Ascending aorta (tissue), 2 donors: ENCODE measurements at places on chromosomes 3 and 15.

DNA sequence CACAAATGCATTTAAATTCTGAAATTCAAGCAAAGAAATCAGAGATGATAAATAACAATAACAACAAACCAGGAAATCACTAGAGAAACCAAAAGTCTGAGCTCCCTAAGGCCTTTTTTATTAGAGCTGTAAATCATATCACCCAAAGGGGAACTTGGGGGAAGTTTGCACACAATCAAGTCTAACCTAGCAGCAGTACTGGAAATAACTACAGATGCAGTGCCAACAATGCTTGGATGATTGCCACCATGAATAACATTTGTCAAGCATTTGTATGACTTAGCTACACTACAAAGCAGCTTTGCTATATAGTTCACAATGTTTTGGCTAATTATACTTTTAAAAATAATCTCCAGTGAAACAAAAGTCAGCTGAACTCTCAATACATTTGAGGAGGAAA lies 27.8 kb downstream of the SHQ1 start:
- no peak for DNase-seq

- DNase-seq, result no peak
Observed at GRCh38 chr15:81982808-81983207, 63.0 kb downstream of the MEX3B start.

- no peak for DNase-seq
Observed at GRCh38 chr15:22253676-22254408, 173.5 kb downstream of the OR4M2 start.

- DNase-seq, result no peak
Observed at GRCh38 chr3:4600493-4600892, 107.3 kb downstream of the ITPR1 start.

- DNase-seq, result no peak
Observed at GRCh38 chr3:195407531-195408409, 35.0 kb downstream of the ACAP2 start.

GRCh38 chr3:127034195-127034989 lies 51.5 kb downstream of the PLXNA1 start:
- no peak for DNase-seq

GRCh38 chr3:111324645-111325044 lies 217.4 kb upstream of the CD96 start:
- DNase-seq, result no peak

- DNase-seq, result no peak
Observed at GRCh38 chr3:169636928-169637327, 26.6 kb downstream of the MECOM start.

DNA sequence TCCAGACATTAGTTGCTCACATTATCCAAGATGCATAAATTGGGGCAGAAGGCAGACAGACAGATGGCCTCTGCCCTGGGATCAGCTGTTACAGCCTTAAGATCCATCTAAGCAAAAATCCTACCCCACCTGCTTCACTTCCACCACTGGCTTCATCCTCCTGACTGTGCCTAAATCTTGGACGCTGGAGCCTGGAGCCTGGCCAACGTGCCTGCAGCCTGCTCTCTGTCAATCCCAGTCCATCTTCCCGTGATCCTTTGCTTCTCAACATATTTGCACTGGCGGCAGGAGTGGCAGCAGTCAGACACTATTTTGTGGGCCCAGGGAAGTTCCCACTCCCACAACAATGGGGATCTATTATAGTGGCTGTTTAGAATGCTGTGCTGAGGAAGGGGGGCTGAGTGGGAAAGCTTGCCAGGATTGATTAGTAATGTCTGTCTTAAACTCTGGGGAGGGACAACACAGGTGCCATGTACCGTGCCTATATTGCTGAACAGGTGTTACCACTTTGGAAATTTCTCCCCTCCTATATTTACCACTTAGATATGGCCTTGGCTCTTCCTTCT lies 121.2 kb downstream of the MEGF11 start:
- no peak for DNase-seq

DNA sequence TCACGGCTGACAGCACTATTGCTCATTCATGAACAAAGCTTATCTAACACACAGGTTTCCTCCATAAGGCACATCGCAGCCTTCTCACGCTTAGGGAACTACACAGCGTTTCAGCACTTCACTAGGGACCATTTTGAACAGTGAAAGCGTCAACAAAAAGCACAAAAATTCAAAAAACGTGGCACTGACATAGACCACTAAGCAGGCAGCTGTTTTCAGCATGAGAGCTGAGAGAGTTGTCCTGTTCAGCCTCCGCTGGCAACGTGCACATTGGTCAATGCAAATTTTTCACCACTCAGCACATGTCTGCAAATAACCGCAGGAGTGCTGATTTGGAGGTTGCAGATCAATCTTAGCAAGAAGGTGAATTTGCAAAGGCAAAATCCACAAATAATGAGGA lies 109.2 kb downstream of the LRRK1 start:
- no peak for DNase-seq

- no peak for DNase-seq
Observed at GRCh38 chr15:71195242-71195641, 80.0 kb downstream of the THSD4 start.

- DNase-seq, result no peak
Observed at GRCh38 chr3:67458896-67459530, 195.4 kb downstream of the SUCLG2 start.

GRCh38 chr3:162213956-162214355 lies 717.3 kb downstream of the OTOL1 start:
- DNase-seq, result no peak

DNA sequence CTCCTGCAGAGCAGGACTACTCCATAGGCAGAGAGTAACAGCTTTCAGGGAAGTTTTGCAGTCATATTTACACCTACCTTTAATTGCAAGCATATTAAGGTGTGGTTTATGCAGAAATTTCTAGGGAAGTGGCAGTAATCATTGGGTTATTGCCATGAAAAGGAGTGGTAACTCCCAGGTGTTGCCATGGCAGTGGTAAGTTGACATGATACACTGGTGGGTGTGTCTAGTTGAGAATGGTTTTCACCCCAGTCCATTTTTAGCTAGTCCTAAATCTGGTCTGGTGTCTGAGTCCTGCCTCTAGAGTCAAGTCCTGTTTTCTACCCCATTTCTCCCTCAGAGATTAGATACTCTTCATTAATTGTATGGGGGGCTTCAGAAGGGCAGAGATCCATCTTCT lies 128.4 kb upstream of the GMNC start:
- no peak for DNase-seq

DNA sequence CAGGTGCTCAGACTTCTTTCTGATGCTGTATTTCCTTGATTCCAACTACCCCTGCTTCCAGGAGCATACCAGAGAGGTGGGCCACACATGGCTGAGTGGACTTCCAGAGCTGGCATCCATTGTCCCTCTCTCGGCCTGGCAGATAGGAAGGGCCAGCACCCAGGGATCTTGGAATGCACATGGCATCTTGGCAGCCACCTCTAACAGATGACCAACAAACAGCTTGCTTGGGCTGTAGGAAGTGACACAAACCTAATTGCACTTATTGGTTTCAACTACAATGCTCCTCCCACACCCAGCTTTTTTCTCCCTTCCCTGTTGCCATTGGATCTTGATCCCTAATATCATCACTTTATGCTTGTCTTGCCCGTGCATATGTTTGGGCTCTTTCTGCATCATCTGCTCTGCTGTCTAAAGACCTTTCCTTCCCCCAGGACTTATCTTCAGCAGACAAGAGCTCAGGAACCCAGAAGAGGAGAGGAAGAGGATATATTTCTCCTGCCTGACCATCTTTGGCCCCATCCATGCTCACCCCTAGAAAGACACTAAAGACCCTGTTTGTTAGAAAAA lies 294.6 kb downstream of the NTRK3 start:
- DNase-seq, result no peak

DNA sequence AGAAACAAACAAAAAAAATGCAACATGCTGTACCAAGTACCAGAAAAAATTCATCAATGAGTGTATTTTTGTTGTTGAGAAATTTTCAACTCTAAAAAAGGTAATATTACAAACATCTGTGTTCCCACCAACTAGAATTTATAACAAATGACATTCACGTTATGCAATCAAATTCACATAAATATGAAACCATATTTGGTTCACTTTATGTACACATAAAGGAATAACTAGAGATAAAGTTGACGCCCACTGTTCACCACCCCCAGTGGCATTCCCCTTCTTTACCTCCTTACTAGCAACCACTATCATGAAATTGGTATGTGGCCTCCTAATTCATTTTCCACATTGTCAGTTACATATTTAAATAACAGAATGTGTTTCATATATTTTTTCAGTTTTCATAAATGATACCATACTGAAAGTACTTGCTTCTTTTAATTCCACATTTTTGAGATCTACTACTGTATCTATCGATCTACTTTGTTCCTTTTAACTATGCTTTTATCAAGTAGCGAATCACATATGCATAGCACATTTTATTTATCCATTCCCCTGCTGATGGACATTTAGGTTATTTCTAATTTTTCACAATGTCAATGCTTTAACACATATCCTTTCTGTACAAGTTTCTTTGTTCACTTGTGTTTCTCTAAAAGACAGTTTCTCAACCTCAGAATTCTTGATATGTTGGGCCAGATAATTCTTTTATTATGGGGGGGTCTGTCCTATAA lies 34.5 kb downstream of the TBC1D5 start:
- DNase-seq, result no peak

- DNase-seq, result no peak
Observed at GRCh38 chr15:55389264-55389607, 18.9 kb downstream of the CCPG1 start.
